ENCODE measurements at places on chromosomes 1 and 21.
A peak's percentile ranks its signal among the peaks of the same experiment; 100 is the strongest.

GRCh38 chr1:27005648-27006496, 6.8 kb downstream of the TENT5B start:
- no peak for DNase-seq

GRCh38 chr1:183470961-183471742, 1.1 kb upstream of the SMG7 start:
- peak; percentile 84 for DNase-seq

GRCh38 chr1:185646202-185646683, 87.9 kb upstream of the HMCN1 start:
- DNase-seq: peak; percentile 62

DNA sequence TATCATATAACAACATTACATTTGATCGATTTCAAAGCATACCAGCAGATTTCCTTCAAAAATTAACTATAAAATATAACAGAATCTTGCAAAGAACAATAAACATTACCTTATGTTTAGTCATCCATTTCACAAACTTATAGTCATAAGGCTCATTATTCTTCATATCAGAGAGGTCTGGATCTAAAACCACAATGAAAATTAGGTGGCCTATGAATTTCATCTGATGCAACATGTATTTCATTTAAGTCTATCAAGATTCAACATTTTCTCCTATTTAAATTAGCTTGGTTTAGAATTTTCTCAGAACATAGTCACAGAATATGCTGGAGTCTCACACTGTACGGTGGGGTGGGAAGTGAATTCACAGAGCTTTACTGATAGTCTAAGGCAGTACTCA, 49.2 kb downstream of the KYAT3 start:
- no peak for DNase-seq

- DNase-seq: no peak
Measured at GRCh38 chr1:11561740-11562139, 82.8 kb downstream of the DISP3 start.

DNA sequence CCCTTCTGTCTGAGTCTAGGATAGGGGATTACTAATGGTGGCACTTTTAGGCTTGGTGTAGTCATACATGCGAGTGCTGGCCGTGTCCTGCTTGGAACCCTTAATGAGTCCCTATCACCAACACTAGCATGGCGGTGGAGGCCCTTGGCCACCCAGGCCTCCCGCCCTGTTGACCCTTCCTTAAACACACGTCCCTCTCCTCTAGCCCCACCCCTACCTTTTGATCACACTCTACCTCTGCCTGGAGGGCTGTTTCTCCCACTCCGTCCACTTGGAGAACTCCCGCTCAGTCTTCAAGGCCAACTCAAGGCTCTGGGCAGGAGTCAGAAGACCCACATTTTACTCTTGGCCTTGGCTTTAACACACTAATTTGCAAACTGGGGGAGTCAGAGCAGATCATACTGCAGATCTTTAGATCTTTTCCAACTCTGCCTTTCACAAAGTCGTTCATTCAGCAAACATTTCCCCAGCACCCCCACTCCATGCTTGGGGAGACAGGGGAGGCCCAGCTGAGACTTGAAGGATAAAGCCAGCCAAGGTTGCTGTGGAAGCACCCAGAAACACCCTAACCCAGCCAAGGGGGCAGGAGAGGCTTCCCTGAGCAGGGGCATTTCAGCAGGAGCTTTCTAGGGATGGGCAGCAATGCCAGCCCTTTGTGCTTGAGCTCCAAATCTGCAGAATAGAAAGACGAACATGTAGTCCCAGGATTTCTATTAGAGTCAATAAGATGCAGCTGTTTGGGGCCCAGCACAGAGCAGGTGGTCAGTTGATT, 1.9 kb downstream of the PODN start:
- DNase-seq: no peak

DNA sequence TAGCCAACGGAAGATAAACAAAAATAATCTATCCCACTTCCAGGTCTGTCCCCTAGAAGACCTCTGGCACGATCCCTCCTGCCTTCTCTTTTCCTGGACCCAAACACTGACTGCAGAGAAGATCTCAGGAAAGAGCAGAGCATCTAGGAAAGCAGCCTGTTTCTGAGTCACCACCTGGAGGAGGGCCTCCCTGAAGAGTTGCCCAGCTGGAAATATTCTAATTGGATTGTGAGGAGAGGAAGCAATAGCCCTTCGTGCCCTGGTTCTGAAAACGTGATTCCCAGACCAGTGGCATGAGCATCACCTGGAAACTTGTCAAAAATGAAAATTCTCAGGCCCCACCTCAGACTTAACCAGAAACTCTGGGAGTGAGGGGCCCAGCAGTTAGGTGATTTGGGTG, 411.1 kb downstream of the SETD4 start:
- DNase-seq: no peak

GRCh38 chr1:87572891-87573290, 244.2 kb downstream of the LMO4 start:
- no peak for DNase-seq

GRCh38 chr1:231630558-231631205, 4.1 kb downstream of the DISC1 start:
- DNase-seq: no peak

DNA sequence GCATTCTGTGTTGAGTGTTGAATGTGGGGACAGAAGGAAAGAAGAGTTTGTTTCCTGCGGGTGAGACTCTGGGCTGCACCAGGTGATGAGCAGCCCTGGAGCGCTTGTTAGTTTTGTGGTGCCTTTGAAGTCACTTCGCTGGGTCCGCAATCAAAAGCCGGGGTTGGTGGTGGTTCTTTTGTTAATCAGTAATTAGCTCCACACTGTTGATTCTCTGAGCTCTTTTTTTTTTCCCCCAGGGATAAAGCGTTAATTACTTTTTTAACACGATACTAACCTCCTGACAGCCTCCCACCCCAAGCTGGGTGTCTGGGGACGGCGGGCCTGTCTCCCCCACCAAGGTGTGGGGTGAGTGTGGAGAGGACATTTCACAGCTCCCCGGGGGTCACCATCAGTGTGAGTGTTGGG, 56.6 kb downstream of the AGPAT3 start:
- no peak for DNase-seq

DNA sequence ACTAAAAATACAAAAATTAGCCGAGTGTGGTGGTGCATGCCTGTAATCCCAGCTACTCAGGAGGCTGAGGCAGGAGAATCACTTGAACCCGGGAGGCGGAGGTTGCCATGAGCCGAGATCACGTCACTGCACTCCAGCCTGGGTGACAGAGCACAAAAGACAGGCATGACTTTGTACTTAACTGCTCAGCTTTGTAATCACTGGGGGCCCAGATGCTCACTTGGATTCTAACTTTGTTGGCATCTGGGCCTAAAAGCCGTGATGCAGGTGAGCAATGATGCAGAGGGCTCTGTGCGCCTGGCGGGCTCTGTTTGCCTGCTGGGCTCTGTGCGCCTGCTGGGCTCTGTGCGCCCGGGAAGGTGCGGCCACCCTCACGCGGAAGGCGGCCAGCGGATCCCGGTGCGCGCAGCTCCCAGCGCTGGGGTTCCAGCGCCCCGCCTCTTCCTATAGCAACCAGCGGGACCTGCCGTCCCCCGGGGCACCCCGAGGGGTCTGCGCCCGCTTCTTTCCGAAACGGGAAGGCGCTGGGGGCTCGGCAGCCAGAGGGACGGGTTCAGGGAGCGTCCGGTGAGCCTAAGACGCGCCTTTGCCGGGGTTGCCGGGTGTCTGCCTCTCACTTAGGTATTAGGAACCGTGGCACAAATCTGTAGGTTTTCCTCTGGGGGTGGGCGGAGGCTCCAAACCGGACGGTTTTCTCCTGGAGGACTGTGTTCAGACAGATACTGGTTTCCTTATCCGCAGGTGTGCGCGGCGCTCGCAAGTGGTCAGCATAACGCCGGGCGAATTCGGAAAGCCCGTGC, 31.7 kb downstream of the PRMT2 start:
- DNase-seq: no peak

- DNase-seq: no peak
Measured at GRCh38 chr21:38649120-38649519, 150.8 kb upstream of the ERG start.

DNA sequence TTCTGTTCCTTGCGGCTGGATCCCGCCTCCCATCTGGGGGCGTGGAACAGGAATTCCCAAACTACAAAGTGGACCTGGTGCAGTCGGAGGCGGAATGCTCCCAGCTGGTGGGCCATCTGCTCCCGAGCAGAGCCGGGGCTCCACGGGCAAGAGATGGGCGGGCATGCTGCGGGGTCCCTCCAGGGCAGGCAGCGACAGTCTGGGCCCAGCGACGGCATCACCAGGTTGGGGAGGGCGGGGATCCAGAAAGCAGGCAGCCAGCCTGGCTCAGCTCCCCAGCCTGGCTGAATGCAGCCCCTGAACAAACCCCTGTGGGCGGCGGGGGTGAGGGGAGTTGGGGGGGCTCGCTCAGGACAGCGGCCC, 3.6 kb downstream of the MEGF6 start:
- no peak for DNase-seq
